ENCODE measurements at places on chromosomes 2 and 18. TPM values are rescaled to one million over a fixed set of nuclear protein-coding genes. Genes with fewer than 3 reads are reported as not detected.

The PIEZO2 gene
- total RNA-seq: 7.3 TPM

The RNF152 gene
- total RNA-seq: 102 TPM

The GTF2A1L gene
- not detected for total RNA-seq

The MAP3K19 gene
- total RNA-seq: not detected

The SCN1A gene
- total RNA-seq: 0.13 TPM

The LHCGR gene
- not detected for total RNA-seq

GRCh38 chr2:10556271-10557140 is 108.4 kb upstream of the ODC1 start:
- DNase-seq: no peak

DNA sequence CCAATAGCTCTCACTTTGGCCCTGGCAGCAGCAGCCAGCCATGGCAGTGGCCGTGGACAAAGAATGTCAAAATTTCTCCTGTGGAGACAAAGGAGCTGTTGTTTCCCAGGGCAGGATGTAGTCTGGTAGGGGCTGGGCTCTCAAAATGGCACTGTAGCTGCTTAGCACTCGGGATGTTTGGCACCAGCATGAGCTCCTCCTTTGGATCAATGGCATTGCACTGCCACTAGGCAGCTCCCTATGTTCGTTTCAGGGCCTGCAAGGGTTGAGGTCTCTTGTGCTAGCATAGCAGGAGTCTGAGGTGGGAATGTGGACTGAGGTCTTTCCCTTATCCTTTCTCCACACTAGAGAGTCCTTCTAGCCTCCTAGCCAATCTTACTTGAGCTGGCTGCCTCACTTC is 948.8 kb upstream of the FAM98A start:
- no peak for DNase-seq

GRCh38 chr2:9535177-9535576 is 20.5 kb downstream of the ADAM17 start:
- no peak for DNase-seq

- no peak for DNase-seq
These were observed 48.1 kb upstream of the SLC39A10 start for GRCh38 chr2:195608768-195609454.

- no peak for DNase-seq
These were observed 3.5 kb downstream of the BIN1 start for GRCh38 chr2:127103243-127104165.

- no peak for DNase-seq
These were observed 72.7 kb upstream of the PPP1CB start for GRCh38 chr2:28678944-28679343.

- no peak for DNase-seq
These were observed 1.5 kb downstream of the PELI1 start for GRCh38 chr2:64142741-64143168.

Data from left lobe of liver (tissue), 2 donors.